ENCODE measurements at places on chromosomes 3 and 15.
A peak's percentile ranks its signal among the peaks of the same experiment; 100 is the strongest.

DNA sequence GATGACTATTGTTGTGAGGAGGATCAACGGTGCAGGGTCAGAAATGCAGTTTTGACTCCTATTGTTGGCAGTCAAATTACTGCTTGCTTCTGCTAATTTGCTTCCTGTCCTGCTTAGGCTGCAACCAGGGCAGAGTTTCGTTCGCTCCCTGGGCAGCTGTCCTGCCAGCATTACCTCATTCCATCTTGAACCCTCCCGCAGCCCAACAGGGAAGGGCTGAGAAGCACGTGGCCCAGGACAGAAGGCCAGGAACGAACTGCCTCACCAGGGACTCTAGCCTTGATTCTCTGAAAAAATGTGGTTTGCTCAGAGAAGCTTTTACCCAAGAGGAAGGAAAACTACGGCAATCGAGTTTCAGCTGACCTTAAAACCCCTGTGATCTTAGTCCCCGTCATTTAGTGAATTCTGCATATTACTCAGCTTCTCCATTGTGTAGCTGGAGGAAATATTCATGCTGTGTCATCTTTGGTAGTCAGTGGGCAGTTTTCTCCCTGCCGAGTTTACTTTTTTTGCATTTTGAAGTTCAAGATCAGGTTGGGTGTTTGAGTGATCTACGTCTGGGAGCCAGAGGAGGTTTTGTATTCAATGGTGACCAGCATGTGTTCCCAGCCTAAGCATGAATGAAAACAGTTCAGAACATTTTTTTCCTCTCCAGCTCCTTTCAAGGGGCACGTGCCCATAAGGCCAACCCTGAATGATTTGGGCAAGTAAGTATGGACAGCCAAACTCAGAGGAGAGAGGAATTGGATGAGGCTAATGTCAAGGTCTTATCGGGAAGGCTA is 23.0 kb downstream of the TLNRD1 start:
- no peaks in the 10 kb centered on the region for H3K27me3 ChIP-seq
- H3K27ac ChIP-seq: no peak overlapping the region
- no peak for DNase-seq
- no peak overlapping the region for H3K4me3 ChIP-seq
- no peaks in the 10 kb centered on the region for H3K36me3 ChIP-seq

DNA sequence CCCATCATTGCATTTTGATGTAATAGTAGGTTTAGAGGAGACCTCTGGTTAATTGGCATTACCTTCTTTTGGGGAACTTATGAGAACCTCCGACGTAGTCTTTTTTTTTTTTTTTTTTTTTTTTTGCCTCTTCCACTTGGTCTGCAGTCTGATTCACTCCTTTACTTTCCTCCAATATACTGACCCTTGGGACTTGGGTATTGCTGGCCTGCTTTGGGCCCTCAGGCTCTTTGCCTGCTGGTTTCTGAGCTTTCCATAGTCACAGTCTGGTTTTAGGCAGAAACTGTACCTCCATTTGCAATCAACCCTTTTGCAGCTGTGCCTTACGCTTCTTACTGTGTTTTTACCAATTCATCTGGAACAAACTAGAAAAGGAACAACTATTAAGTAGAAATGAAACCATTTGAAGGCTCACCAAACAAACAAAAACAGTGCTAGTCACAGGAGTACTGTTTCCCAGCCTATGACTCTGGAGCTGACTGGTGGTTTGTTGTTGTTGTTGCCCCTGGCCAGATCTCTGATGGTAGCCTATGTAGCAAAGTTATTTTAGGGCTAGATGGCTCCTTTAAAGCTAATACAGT is 272.8 kb downstream of the BBX start:
- H3K36me3 ChIP-seq: peaks cover 28% of the 10 kb centered on the region
- H3K27ac ChIP-seq: peak overlapping the region; percentile 85
- no peak for DNase-seq
- peaks cover 32% of the 10 kb centered on the region for H3K4me1 ChIP-seq
- no peak overlapping the region for H3K4me3 ChIP-seq
- no peaks in the 10 kb centered on the region for H3K27me3 ChIP-seq

DNA sequence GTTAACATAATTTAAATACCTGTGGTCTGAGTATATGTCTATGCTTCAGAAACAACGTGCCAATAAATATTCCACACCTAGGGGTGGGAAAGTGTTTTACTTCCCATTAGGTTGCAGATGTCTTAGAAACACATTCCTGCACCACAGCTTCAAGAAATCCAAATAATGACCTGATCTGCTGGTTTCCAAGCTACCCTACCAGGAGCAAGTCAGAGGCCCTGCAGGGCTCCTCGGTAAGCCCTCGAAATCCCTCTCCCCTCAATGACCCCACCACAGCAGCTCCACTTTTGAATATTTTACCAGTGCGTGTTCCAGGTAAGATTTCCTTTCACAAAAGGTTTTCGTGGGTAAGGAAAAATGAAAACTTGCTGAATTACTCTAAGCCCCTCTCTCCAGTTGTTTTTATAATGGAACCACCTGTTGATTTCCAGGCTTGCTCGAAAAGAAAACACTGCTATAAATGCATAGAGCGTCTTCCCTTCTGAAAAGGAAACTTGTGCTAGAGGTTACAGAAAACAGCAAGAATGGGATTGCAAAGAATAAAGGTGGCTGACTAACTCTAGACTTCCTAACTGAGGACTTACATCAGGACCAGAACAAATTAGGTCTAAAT is 12.6 kb downstream of the IL12A start:
- DNase-seq: no peak
- H3K4me1 ChIP-seq: no peaks in the 10 kb centered on the region
- H3K27me3 ChIP-seq: no peaks in the 10 kb centered on the region
- H3K4me3 ChIP-seq: no peak overlapping the region
- H3K36me3 ChIP-seq: no peaks in the 10 kb centered on the region
- H3K27ac ChIP-seq: no peak overlapping the region

- peaks cover 5% of the 10 kb centered on the region for H3K4me1 ChIP-seq
- no peak overlapping the region for H3K27ac ChIP-seq
- no peaks in the 10 kb centered on the region for H3K36me3 ChIP-seq
Measured at GRCh38 chr15:60797444-60798040, 318.6 kb upstream of the ICE2 start.

GRCh38 chr3:36893137-36893557 is 51.7 kb downstream of the TRANK1 start:
- H3K36me3 ChIP-seq: peaks cover 4% of the 10 kb centered on the region
- no peaks in the 10 kb centered on the region for H3K27me3 ChIP-seq
- peaks cover 4% of the 10 kb centered on the region for H3K4me1 ChIP-seq
- no peak overlapping the region for H3K27ac ChIP-seq

DNA sequence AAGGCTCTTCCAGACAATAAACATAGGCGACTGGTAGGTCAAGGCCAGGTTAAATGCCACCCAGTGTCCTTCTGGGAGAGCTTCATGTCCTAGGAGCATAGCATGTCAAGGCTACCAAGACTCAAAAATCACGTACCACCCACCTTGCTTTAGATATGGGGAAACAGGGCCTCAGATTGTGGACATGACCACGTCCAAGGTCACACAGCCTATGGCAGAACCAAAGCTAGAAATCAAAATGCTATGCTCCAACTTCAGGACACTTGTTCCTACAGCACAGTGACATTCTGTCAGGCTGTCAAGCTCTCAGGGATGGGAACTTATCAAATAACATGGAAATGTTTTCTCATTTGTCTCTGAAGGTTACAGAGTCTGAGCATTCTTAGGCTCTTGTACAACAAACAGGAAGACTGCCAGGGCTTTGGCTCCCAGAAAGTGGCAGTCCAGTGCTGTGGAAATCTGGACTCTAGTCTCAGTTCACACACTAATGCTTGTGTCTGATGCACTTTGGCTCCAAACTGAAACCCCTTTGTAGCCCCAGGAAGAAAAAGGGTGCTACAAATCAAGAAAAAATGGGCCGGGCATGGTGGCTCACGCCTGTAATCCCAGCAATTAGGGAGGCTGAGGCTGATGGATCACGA is 170.4 kb upstream of the LPP start:
- no peak overlapping the region for H3K4me3 ChIP-seq
- H3K36me3 ChIP-seq: no peaks in the 10 kb centered on the region
- H3K27me3 ChIP-seq: no peaks in the 10 kb centered on the region
- no peak for DNase-seq

DNA sequence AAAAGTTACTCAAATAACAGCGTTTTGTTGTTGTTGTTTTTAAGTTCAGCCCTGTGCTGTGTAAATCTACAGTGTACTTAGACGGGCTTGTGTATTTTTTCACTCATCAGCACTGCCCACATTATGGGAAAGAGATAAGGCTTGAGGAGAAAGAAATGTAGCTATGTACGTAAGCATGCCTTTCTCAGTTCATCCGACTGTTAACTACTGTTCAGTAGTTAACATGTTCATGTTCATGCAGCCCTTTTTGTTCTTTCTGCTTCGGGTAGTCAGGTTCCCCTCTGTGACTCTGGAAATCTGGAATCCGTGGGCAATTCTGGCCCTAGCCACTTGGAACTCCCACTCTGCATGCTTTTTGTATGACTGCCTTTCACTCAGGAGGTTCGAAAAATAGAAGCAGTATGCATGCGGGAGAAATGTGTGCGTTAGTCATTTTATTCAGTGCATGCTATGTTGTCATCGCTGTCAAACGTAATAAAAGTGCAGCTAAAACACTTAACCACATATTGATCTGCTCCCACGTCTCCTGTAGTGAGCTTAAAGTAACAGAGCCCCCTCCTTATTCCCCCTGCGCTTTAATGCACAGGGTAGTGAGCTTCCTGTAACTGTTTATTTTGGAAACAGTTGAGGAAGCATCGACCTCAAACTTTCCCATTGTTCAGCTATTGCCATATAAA is 283.1 kb upstream of the NR2F2 start:
- H3K4me1 ChIP-seq: peaks cover 64% of the 10 kb centered on the region
- peak overlapping the region; percentile 5 for H3K27ac ChIP-seq
- no peak overlapping the region for H3K4me3 ChIP-seq
- DNase-seq: no peak
- no peaks in the 10 kb centered on the region for H3K27me3 ChIP-seq
- H3K36me3 ChIP-seq: no peaks in the 10 kb centered on the region

DNA sequence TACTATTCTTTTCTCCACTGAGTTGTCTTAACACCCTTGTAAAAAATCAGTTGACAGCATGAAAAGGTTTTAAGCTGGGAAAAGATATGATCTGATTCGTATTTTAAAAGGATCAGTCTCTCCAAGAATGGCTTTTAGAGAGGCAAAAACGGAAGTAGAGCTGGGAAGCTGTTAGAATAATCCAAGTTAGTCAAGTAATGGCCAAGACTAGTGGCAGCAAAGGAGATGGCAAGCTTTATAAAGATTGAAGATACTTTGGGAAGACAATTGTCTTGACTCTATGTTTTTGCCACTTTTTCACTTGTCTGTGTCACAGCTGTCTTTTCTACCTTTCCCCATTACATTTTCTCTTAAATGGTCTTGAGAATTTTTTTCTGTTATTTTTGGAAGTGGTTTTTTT is 243.5 kb upstream of the MANF start:
- no peak overlapping the region for H3K4me3 ChIP-seq
- H3K27ac ChIP-seq: no peak overlapping the region
- no peaks in the 10 kb centered on the region for H3K27me3 ChIP-seq
- H3K4me1 ChIP-seq: no peaks in the 10 kb centered on the region
- H3K36me3 ChIP-seq: no peaks in the 10 kb centered on the region
- DNase-seq: no peak

GRCh38 chr3:88589138-88589537 is 439.4 kb downstream of the C3orf38 start:
- no peaks in the 10 kb centered on the region for H3K27me3 ChIP-seq
- H3K4me1 ChIP-seq: peaks cover 7% of the 10 kb centered on the region
- H3K36me3 ChIP-seq: no peaks in the 10 kb centered on the region
- H3K4me3 ChIP-seq: no peak overlapping the region
- H3K27ac ChIP-seq: no peak overlapping the region

- no peak for DNase-seq
- peaks cover 2% of the 10 kb centered on the region for H3K36me3 ChIP-seq
- H3K27ac ChIP-seq: no peak overlapping the region
Measured at GRCh38 chr3:194548346-194549321, 61.8 kb upstream of the ATP13A3 start.

- H3K4me1 ChIP-seq: no peaks in the 10 kb centered on the region
- H3K27me3 ChIP-seq: no peaks in the 10 kb centered on the region
- peaks cover 10% of the 10 kb centered on the region for H3K36me3 ChIP-seq
- no peak overlapping the region for H3K27ac ChIP-seq
- DNase-seq: no peak
- H3K4me3 ChIP-seq: no peak overlapping the region
Measured at GRCh38 chr3:130658678-130659077, 88.0 kb downstream of the PIK3R4 start.

- DNase-seq: no peak
- H3K4me1 ChIP-seq: peaks cover 4% of the 10 kb centered on the region
- no peaks in the 10 kb centered on the region for H3K27me3 ChIP-seq
- H3K4me3 ChIP-seq: no peak overlapping the region
Measured at GRCh38 chr3:113847664-113848461, 9.3 kb downstream of the GRAMD1C start.

Measured in neural crest cell (in vitro differentiated cells).